ENCODE measurements at places on chromosomes 3 and 15. TPM values are rescaled to one million over a fixed set of nuclear protein-coding genes. Genes with fewer than 3 reads are reported as not detected.

Gene PAK6
- 0.36 TPM for total RNA-seq

Gene FSIP1
- total RNA-seq = 0.98 TPM

Gene DZIP3
- total RNA-seq = 11.6 TPM

Gene CSPG4
- total RNA-seq = 5.1 TPM

DNA sequence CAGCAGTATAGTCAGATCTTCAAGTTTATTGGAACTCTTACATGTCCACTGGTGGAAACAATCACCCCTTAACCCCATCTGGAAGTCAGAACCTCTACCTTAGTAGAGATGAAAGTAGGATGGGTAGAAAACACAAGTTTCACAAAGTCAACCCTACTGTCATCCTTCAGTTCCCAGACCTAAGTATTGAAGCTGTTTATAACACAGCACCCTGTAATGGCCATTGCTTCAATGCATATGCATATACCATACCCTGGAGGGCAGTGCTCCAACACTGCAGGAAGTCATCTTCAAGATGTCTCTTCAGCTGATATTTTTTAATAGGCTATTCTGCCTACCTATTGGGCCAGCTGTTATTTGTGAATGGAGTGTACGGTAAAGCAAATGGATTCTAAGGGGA is 241.3 kb downstream of the UBE2E2 start:
- no peak for DNase-seq

GRCh38 chr15:42092398-42093318 is 1.7 kb downstream of the PLA2G4D start:
- DNase-seq = no peak

- DNase-seq = no peak
These were observed 8.2 kb upstream of the FAM240A start for GRCh38 chr3:46604127-46604526.

- DNase-seq = no peak
These were observed 131.8 kb downstream of the FOXB1 start for GRCh38 chr15:60135961-60136360.

DNA sequence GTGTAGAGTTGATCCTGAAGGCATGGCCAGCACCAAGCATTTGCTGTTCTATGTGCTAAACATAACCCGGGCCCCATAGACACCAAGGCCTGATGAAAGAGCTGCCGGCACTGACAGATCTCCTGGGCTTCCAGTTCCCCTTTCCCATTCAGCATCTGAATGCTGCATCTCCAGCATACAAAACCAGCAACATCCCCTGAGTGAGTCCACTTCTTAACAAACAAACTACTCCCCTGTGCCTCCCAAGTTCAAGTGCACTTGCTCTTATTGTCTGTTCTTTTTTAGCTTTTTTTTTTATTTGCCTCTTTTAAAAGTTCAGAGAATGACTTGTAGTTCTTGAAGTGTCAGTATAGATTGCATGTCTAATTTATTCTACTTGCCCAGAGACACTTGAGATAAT is 156.0 kb downstream of the EDEM1 start:
- no peak for DNase-seq

DNA sequence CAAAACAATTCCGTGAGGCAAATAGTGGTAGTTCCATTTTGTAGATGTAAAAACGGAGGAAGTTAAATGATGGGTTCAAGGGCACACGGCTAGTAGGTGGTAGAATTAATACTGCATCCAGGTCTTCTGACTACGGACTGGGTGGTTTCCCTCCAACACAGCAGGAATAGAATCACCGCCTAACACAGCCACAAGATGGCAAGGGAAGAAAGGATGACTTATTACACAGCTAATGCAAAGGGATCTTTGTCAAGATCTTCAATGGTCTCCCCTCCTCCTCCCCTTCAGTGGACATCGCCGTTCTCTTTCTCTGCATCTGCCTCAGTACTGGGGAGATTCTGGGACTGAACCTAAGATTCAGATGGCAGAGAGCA is 524 bp upstream of the TOPBP1 start:
- DNase-seq = no peak

GRCh38 chr3:139636511-139636910 is 41.3 kb downstream of the NMNAT3 start:
- DNase-seq = no peak

GRCh38 chr15:88954431-88955277 is 41.5 kb upstream of the MFGE8 start:
- no peak for DNase-seq

DNA sequence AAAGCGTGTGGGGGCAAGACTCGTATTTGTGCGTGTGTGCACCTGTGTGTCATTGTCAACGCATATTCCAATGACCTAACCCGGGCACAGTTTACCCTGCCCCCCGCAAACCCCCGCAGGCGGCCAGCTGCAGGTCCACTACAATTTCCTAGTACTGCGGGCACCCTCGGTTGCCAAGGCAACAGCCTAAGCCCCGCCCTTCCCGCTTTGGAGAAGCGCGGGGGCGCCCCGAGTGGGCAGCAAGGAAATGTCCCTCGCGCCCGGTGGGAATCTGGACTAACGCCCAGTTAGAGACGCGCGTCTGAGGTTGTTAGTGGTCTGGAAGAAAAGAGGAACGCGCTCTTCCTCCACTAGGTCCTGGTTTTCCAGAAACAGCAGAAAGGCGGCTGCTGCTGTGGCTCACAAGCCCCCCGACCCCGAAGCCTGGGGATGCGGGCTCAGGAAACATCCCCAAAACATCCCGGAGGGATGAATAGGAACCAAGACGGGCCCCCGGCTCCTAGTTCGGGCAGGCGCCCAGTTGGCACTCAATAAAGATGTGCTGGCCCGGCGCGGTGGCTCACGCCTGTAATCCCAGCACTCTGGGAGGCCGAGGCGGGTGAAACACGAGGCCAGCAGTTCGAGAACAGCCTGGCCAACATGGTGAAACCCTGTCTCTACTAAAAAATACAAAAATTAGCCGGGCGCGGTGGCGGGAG is 1.1 kb downstream of the ABHD14A start:
- DNase-seq = peak; percentile 88

DNA sequence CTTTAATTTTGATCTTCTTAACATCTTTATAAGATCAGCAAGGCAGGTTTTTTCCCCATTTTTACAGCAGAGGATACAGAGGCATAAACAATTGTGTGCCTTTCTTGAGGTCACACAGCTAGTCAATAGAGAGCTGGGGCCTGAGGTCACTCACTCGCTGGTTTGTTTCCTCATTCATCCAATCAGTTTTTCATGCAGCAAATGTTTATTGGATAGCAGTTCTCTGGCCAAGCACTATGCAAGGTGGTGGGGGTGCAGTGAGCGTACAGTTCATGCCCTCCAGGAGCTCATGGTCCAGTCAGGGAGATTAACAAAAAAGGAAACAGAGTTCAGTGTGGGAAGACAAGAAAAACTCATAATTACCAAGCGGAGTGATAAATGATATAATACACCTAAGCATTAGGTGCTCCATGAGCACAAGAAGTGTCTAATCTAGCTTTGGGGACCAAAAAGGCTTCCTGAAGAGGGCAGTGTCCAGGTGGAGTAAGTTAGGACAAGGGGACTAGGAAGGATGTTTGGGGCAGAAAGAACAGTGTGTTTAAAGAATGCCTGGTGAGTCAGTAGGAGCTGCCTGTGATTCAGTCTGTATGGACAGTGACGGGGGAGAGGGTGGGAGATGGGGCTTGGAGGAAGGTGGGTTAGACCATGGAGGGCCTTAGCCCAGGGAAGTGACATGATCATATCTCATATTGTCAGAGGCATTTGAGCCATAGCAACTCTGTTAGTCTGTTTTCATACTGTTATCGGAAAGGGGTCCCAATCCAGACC is 29.3 kb downstream of the MAP2K5 start:
- no peak for DNase-seq

GRCh38 chr3:2098398-2099027 is at the start of gene CNTN4:
Gene CNTN4 (plus strand): TSS chr3:2098866.
- DNase-seq = peak; percentile 43

DNA sequence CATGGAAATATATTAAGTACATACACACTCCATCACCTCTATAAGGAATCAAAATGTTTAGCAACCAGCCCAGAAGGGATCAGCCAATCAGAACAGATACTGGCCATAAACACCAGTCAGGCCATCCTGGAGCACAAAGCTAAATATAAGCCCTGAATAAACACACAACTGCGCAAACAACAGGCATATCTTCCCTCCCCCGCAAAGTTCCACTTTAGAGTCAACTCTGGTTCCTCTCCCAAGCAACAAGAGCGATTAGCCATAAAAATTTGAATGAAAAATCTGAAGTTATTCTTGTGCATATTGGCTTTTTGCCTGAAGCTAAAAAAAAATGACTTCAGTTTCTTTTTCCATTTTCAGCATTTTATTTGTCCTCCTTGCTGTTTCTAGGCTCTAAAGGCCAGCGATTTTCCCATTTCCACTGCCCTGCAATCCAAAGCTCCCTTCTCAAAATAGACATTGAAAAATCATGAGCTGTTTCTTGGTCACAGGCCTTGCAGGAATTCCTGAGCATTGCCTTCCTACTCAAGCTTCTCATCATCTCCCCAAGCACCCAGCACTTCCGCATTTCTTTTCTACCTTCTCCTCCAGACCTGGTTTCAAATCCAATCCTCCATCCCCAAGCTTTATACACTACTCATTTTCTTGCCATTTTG is 247.9 kb downstream of the ZMAT3 start:
- DNase-seq = peak; percentile 32

DNA sequence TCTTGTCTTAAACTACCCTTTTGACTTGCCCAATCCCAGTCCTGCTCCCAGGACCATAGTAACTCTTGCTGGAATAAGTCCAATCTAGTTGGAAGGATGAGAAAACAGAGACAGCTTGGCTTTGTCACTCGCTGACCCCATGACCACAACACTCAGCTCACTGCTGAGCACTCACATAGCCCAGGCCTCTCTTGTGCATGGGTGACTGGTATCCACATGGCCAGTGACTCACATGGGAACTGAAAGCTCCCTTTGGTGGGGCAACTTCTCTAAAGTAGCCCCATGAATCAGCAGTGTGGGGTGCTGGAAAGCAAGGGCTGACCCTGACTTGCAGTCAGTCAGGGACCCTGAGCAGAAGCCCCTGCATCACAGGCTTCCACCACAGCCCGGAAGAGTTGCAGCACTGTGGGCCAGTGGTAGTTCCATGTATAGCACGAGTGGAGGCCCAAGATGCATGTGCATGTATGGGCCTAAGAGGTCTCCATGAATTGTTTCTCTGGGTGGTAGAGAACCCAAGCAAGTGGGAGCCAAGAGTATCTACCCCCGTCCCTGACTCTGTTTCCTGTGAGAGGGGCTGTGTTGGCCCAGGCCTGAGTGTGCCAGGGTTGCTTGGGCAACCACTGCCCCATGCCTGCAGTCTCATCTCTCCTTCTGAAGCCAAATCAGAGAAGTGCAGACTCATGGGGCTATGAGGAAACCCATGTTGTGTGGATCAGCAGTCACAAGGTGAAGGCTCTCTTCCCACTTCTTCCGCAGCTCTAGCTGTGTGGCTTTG is 62.1 kb upstream of the XCR1 start:
- DNase-seq = no peak

DNA sequence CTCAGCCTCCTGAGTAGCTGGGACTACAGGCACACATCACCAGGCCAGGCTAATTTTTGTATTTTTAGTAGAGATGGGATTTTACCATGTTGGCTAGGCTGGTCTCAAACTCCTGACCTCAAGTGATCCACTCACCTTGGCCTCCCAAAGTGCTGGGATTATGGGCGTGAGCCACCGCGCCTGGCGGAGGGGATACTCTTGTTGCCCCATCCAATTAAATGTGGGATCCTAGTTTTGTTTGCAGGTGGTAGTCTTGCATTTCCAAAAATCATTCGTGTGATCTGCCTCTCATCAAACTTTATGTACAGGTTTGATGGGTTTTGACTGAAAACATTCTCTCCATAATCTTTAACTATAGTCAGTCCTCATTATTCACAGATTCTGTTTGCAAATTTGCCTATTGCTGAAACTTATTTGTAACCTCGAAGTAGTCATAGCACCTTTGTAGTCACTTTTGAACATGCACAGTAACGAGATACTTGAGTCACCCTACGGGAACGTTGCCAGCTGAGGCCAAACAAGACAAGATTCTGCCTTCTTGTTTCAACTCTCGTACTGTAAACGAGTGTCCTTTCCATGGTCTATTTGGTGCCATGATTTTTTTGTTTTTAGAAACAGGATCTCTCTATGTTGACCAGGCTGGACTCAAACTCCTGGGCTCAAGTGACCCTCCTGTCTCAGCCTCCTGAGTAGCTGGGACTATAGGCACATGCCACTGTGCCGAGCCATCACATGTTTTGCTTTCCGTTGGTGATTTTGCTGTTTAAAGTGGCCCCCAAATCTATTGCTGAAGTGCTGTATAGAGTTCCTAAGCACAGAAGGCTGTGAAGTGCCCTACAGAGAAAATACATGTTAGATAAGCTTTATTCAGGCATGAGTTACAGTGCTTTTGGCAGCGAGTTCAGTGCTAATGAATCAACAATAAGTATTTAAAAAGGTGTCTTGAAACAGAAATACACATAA is 8.1 kb upstream of the MAPK6 start:
- no peak for DNase-seq

- no peak for DNase-seq
These were observed 58.1 kb downstream of the PDIA5 start for GRCh38 chr3:123124971-123125370.

- DNase-seq = peak; percentile 66
These were observed 319.1 kb upstream of the TBL1XR1 start for GRCh38 chr3:177516158-177517011.

DNA sequence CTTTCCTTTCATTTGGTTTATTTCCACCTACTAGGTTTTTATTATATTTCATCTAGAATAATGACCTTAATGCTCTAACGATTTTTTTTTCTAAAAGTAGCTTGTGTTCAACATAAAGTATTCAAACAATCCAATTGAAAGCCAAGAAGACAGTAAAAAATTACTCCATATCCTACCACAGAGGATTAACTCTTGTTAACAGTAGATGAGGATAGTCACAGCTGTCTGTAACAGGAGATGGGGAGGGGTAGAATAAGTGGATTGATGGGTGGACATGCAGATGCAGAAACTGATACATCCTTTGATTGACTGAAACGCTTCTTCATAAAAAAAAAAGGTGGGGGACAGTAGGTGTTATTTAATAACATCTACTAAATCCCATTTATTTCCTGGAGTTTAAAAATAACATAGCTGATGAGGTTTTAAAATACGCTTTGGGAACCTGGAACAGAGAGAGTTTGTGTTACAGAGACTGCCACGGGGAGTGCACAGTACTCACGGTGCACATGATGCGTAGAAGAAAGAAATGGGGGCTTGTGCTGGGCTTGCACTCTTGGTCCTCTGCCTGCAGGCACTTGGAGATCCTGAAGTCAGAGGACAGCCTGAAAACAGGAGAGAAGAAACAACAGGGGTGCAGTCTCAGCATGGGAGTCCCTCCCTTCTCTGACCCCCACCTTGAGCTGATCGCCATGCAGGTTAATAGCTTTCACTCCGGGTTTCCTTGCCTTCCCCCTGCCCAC is 226.7 kb downstream of the THSD4 start:
- DNase-seq = no peak

GRCh38 chr15:72995849-72996248 is 56.4 kb upstream of the NEO1 start:
- no peak for DNase-seq

- DNase-seq = no peak
These were observed 389.1 kb upstream of the SGO1 start for GRCh38 chr3:20575146-20575545.

GRCh38 chr15:27623149-27623548 is 476.0 kb downstream of the OCA2 start:
- DNase-seq = no peak

Data from ovary (tissue), 10 donors.